CD4-positive, alpha-beta T cell (primary cell): ENCODE measurements at places on chromosomes 1 and 21.

- DNase-seq: no peak
These were observed 54.7 kb upstream of the BEND5 start for GRCh38 chr1:48831120-48831978.

DNA sequence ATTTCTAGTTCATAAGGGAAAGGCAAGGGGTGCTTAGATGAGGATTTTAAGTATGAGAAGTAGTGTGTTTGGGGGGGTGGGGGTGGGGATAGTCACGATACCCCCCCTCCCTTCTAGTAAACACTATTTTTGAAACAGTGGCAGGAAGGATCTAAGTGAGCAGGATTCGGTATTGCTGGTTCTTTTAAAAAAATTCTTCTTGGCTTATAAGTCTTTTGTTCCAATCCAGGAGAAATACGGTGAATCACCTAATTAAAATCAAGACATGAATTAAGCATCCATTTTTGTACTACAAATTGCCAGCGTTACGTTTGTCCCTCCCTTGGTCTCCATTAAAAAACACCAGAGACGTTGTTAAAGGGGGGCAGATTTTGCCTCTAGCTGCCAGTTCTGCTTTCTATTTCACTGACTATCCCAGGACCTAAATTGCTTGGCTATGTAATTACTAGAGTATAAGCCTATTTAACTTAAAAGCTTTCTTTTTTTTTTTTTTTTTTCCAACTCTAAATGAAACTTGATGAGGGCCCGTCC lies 911 bp downstream of the LMO4 start:
- DNase-seq: no peak

DNA sequence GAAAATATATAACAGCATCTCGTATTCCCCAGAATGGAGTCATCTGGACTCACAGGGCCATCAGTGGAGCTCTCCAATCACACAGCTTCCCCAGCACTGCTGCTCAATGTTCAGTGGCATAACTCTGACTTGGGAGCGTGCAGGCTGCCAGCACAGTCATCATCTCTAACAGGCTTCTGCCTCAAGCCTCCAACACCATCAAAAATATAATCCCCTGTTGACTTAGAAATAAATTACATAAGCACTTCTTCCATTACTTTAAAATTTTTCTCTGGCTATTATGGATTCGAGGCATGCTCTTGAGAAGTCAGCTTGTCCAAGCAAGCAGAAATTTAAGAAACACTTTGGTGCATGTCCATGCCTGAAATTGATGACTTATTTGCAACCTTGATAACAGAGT lies 6.2 kb downstream of the DUSP23 start:
- no peak for DNase-seq

- no peak for DNase-seq
These were observed 19.8 kb upstream of the BOLA1 start for GRCh38 chr1:149879556-149879955.

DNA sequence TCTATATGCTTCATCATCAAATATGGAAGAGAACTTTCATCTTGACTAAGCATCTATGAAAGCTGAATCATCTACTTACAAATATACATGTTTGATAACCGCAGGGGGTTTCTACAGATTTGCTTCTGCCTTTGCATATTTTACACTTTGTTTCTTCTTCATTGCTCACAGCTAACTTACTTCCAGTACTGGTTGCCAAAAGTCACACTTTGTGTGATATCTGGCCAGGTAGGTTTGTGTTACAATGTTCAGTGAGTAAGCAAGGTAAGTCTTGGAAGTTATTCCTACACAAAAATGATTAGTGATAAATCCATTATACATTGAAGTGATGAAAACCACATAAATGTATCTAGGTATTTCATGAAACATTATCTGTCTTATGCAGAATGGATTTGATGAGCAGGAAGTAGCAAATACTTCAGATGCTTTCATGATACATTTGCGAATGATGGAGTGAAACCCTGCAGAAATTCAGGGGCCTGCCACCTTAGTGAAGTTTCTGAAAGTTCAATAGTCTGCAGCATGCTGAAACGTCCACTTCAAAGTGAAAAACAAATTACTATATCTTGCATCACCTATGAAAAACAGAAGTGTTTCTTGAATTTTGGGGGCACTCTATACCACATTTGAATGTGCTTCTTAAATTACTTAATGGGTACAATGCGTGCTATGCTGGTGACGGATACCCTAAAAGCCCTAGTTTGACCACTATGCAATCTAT lies 187.3 kb downstream of the ATP6V1G3 start:
- no peak for DNase-seq

GRCh38 chr1:110736900-110737605 lies 62.3 kb upstream of the KCNA3 start:
- DNase-seq: no peak

DNA sequence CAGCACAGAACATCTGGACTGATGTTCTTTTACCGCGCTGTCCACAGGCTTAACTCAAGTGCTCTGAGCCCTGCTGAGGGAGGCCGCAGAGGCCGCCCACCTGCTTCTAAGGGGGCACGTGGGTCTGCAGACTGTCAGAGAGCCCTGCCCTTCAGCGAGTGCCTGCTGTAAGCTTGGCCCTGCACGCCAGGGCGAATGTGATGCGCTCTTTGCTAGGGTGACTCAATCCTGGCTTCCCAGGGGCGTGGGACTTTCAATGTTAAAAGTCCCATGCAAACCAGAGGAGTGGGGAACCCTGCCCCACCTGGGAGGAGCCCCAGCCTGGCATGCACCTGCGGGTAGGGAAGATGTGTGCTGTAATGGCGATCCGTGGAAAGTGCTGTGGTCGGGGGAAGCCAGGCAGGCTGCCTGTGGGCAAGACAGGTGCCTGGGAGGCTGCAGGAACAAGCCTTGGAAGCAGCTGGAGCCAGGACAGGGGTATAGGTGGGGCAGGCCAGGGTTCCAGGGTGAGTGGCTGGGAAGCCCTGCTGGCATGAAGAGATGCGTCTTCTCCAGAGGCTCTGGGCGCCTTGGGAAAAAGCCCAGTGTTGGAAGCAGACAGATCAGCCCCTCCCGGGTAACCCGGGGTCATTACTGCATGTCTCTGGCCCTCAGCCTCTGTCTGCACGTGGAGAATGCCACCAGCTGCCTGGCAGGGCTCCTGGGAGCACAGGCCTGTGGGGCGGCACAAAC lies 594 bp upstream of the PANK4 start:
- peak; percentile 67 for DNase-seq

DNA sequence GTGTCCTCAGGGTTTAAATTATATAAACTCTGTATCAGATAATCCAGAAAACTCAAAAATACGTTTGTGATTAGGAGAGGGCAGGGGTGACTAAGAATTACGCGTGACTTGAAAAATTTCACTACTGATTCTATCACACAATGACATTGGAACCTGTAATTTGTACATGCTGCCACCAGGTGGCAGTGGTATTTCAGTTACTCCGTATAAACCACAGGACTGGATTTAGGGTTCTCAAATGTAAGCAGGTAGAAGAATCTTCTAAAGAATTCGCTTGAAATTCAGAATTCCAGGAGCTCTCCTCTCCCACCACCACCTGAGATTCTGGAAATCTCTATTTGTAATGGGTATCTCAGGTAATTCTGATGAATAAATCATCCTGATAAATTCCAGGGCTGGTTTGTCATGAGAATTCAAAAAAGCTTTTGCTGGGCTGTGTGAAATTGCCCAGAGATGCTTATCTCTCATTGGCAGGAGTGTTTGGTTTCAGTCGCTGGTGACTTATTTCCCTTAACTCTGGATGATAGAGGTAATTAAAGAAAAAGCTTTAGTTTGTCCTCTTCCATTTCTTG lies 1.7 kb upstream of the KRTAP7-1 start:
- no peak for DNase-seq

DNA sequence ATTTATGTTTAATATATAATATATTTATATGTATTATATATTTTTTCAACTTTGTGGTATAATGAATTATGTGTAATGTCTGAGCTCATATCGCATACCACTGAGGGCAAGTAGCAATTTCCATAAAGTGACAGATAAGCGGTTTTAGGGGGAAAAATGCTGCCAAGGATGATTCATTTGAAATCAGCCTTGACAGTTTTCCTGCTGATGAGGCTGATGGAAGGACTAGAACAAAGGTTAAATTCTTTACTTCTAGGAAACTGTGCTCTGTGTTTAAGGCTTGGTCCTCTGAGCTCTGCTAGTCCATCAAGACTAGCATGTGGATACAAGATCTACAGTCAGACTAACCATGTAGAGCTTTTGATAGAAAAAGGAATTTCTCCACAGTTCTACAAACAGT lies 19.3 kb upstream of the DDAH1 start:
- DNase-seq: no peak

DNA sequence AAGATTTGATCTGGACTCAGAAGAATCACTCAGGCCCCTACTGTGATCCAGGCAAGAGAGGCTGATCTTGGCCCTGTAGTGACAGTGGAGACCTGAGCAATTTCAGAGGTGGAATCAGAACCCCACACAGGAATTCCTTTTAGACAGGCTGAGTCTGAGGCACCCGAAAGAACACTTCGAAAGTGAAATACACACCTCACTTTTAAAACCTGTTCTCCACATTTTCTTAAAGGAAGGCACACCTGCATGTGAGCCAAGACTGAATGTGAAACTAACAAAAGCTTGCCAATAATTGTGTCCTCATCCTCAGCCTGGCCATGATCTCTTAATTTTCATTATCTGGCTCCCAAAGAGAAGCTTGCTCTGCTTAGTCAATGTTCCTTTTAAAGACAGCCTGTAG lies 32.2 kb downstream of the SIPA1L2 start:
- no peak for DNase-seq

- DNase-seq: no peak
These were observed 156.7 kb upstream of the BACE2 start for GRCh38 chr21:41011098-41011731.

DNA sequence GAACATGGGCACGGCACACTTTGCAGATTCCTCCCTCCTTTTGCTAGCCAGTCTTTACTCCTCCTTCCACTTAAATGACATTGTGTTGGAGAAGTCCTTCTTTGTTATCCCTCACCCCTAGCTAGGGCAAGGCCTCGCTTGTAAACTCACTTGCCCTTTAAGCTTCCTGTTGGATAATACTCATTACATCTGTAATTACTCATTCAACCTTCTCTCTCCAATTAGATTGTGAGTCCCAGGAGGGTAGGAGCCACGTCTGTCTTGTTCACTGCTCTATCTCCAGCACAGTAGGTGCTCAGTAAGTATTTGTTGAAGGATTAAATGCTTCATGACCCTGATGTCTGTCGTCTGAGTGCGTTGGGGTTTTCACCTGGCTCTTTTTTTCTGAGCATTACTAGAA lies 98.7 kb upstream of the USP24 start:
- no peak for DNase-seq

- peak; percentile 59 for DNase-seq
These were observed 94.6 kb downstream of the STUM start for GRCh38 chr1:226643177-226643576.

DNA sequence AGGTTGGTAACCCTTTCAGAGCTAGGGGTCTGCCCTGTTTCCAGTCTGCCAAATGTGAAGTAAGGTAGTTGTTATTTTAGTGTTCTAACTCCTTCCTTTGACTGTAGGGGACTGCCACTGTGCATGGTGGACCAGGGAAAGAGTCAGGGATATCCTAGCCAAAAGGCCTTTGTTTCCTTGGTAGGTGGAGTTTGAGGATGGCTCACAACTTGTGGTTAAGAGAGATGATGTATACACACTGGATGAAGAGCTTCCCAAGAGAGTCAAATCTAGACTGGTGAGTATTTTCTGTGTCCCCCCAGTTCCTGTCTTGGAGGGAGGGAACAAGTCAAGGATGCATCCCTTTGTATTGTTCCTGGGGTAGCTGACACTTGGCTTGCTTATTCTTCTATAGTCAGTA lies 3.5 kb upstream of the ST3GAL3 start:
- DNase-seq: no peak

DNA sequence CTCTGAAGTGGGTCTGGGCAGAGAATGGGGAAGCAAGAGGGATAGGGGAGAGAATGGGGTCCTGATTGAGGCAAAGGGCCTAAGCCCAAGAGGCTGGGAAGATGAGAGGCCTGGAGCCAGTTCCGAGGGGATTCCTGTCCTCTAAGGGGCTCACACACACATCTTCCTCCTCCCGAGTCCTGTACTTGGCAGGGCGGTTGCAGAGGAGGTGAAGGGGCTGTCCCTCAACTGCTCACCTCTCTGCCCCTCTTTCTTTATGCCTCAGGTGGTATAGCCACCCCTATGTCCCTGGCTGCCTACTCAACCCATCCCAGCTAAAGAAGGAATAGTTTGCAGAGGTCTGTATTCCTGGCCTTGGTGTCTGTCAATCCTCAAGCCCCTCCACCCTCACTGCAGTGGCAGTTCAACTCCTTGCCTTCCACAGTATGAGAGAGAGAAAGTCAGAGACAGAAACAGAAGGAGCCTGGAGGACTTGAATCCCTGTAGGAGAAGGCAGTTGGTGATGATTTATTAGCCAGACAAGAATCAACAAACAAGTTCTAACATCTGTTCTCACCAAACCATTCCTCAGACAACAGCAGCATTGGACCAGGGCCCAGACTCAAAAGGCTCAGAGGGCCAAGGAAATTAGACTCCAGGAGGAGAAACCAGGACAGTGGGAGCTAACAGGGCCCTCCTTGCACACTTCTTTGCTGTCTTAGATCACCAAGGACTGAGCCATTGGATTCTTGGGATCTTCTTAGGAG lies 10.7 kb downstream of the SH2D2A start:
- no peak for DNase-seq

DNA sequence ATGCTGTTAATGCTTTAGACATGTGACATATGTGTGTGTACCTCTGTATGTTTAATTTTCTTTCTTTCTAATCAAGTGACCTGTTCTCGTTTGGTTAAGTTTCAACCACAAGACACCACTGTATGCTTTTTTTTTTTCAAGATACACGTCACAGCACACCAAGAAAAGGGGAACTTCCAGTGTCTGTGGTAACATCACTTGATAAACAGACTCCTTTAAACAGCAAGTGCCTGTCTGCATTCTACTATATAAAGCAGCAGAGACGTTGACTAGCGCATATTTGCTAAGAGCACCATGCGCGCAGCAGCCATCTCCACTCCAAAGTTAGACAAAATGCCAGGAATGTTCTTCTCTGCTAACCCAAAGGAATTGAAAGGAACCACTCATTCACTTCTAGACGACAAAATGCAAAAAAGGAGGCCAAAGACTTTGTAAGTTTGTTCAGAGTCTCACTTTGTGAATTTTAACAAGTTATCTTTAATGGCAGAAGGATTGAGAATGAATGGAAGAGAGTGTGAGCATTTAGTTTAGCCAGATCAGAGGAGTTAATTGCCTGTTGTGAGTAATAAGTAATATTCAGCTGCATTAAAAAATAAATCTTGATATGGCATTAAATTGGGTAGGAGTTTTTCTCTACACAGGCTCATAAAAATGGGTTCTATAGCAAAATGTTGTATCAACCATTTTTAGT lies at the start of gene RGS1:
Gene RGS1, plus strand, starts transcription at position 275 of the 691 bp plus-strand sequence. Its CDS starts 20 bp downstream, at position 295.
- DNase-seq: peak; percentile 53

- DNase-seq: no peak
These were observed 16.7 kb downstream of the MACF1 start for GRCh38 chr1:39220891-39221870.

- no peak for DNase-seq
These were observed 60.7 kb downstream of the ADARB1 start for GRCh38 chr21:45135122-45135521.
